ENCODE measurements at places on chromosomes 1 and 21.

GRCh38 chr1:97632075-97632474 is 288.8 kb downstream of the DPYD start:
- DNase-seq = no peak

GRCh38 chr1:29981586-29982239 is 741.7 kb downstream of the MATN1 start:
- DNase-seq = peak; percentile 44

DNA sequence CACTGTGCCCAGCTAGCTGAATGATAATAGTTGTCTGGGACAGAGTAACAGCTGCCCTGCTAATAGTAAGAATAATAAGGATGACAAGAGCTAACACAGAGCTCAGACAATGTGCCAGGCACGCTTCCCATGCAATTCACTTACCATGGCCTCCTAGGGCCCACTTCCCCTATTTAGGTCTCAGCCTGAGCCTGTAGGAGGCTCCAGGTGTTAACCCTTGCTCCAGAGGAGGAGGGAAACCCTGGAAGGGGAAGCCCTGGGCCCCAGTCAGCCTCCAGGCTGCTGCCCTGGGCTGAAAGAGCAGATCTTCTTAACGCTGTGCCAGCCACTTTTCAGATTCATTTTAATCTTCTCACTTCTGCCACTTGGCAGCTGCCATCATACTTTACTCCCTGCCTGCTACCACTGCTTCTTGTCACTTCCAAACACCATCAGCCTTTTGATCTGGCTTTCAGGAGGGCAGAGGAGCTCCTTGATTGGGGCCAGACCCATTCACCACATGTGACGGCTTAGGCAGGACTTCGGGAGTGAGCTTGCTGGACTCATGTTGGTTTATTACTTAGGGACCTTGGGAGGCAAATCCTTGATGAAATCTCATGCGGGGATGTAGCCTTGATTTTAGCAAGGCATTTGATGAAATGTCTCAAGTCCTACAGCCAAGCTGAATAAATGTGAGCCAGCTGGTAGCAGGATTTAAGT is 66.7 kb upstream of the PARP1 start:
- no peak for DNase-seq

DNA sequence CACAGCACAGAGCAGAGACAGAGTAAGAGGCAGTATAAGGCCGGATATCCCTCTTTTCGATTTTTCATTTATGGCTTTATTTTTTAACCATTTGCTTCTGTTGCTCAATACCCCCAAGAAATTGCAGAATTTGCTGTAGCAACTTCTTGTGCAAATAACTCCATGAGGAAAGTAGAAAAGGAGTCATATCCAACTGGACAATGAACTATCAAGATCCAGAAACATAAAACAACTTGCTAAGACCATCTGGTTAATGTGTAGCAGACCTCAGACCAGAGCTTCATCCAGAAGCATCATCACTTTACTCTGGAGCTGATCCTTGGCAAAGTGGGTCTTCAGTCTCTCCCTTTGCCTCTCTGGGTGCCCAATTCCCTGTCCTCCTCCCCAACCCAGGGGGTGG is 45.9 kb downstream of the ZNF697 start:
- no peak for DNase-seq

DNA sequence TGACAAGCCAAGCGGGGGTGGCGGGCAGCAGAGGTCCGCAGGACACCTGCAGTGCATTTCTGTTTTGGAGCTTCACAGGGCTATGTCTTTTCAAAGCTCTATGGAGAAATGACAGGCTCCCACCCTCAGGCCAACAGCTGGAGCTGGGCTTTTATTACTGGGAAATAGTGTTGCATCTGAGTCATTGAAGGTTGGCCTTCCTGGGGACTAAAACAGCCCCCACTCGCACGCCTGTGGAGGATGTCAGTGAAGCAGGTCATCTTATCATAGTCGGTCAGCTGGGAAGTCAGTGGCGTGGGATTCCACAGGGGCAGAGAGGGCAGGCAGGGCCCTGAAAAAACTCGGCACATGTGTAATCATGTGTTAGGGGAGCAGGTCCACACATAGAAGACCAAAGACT is 55.3 kb downstream of the NTPCR start:
- no peak for DNase-seq

- DNase-seq = peak; percentile 89
Measured at GRCh38 chr1:32072622-32073298, at the start of gene TMEM39B. TMEM39B (plus strand) TSS chr1:32072939; CDS start chr1:32073048, 109 bp downstream.

Measured in H1 (cell line).